ENCODE measurements at places on chromosomes 2 and 18. TPM values are rescaled to one million over a fixed set of nuclear protein-coding genes. Genes with fewer than 3 reads are reported as not detected.

The FIGN gene
- total RNA-seq: 7.2 TPM

The FAP gene
- total RNA-seq: 3.6 TPM

DNA sequence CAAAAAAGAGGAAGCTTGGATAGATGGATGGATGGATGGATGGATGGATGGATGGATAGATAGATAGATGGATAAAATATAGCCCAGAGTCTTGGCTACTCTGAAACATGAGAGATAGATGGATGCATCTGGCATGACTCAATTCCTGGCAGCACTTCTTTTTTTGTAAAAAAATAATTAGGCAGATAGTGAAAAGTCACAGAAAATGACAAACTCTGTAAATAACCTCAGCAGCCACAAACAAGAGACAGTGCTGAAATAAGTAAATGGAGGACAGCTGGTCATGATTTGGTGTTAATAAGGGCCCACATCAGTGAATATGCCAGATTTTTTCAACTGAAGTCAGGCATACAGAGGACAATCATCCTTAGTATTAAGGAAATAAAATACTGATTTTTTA is 585.0 kb upstream of the GCFC2 start:
- no peak for DNase-seq

DNA sequence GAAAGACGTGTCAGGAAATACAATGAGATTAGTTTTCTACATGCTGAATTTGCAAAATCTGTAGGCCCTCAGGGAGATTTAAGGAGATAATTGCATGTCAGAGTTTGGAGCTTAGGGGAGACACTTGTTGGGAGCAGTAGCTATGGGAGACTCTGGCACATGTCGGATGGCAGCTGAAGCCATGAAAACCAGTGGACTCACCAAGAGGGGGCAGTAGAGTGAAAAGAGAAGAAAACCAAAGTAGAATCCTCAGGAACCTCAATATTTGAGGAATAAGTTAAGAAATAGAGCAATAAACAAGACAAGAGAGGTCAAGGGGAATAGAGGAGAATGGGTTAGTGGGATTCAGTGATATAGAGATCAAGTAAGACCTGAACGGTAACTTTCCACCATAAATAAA is 24.8 kb downstream of the RUFY4 start:
- DNase-seq: no peak

GRCh38 chr2:43399515-43400264 is 173.3 kb upstream of the ZFP36L2 start:
- no peak for DNase-seq

- DNase-seq: no peak
Observed at GRCh38 chr2:170965446-170966225, 36.6 kb downstream of the GORASP2 start.

Data from SJCRH30 (cell line).